ENCODE measurements at places on chromosomes 5 and 9. TPM values are rescaled to one million over a fixed set of nuclear protein-coding genes. Genes with fewer than 3 reads are reported as not detected.

LCN9 gene
- total RNA-seq = 0.14 TPM

SLC28A3 gene
- 0.02 TPM for total RNA-seq

SPINK4 gene
- total RNA-seq = not detected

FSTL4 gene
- total RNA-seq = 6.0 TPM

LCP2 gene
- total RNA-seq = not detected

PCDHA9 gene
- total RNA-seq = not detected

HSPB3 gene
- total RNA-seq = 0.14 TPM

VAV2 gene
- total RNA-seq = 32.4 TPM

CENPK gene
- total RNA-seq = 25.9 TPM

IL5 gene
- total RNA-seq = 0.47 TPM

PRLR gene
- 0.02 TPM for total RNA-seq

FGD3 gene
- 0.18 TPM for total RNA-seq

GLDC gene
- total RNA-seq = 14.9 TPM

GRIN1 gene
- total RNA-seq = 0.21 TPM

SLC36A3 gene
- total RNA-seq = not detected

TPRN gene
- total RNA-seq = 9.3 TPM

MYMK gene
- not detected for total RNA-seq

KCTD16 gene
- total RNA-seq = not detected

CATSPER3 gene
- total RNA-seq = 0.48 TPM

PCDHB15 gene
- total RNA-seq = 0.05 TPM

OLFM1 gene
- total RNA-seq = 10.5 TPM

MAPK9 gene
- 44.1 TPM for total RNA-seq

CTXN3 gene
- total RNA-seq = not detected

SHROOM1 gene
- 9.4 TPM for total RNA-seq

PCDHA6 gene
- 0.13 TPM for total RNA-seq

CRB2 gene
- 0.15 TPM for total RNA-seq

LCN15 gene
- not detected for total RNA-seq

SRD5A1 gene
- 27.7 TPM for total RNA-seq

SLC4A9 gene
- total RNA-seq = not detected

PCDHB16 gene
- total RNA-seq = 0.05 TPM

CCL27 gene
- not detected for total RNA-seq

GRIN3A gene
- not detected for total RNA-seq

AK3 gene
- total RNA-seq = 55.0 TPM

ASPN gene
- not detected for total RNA-seq

SPATA31C2 gene
- total RNA-seq = not detected

PTGDS gene
- 1.4 TPM for total RNA-seq

OBP2B gene
- not detected for total RNA-seq

GFI1B gene
- 0.17 TPM for total RNA-seq

PPP2CA gene
- total RNA-seq = 270 TPM

TAL2 gene
- 0.45 TPM for total RNA-seq

SLC6A3 gene
- 1.5 TPM for total RNA-seq

FAM151B gene
- 1.3 TPM for total RNA-seq

SURF2 gene
- total RNA-seq = 47.3 TPM

OTULINL gene
- total RNA-seq = 27.0 TPM

FOXI1 gene
- not detected for total RNA-seq

ENTPD8 gene
- 0.14 TPM for total RNA-seq

SAPCD2 gene
- total RNA-seq = 20.3 TPM

SLC24A2 gene
- not detected for total RNA-seq

CARD9 gene
- total RNA-seq = 0.34 TPM

COL23A1 gene
- total RNA-seq = not detected

SH3RF2 gene
- total RNA-seq = 3.0 TPM

CCDC69 gene
- total RNA-seq = 1.5 TPM

MLANA gene
- not detected for total RNA-seq

SPATA31C1 gene
- total RNA-seq = not detected
